ENCODE measurements at places on chromosomes 7 and 10. TPM values are rescaled to one million over a fixed set of nuclear protein-coding genes. Genes with fewer than 3 reads are reported as not detected.

DNA sequence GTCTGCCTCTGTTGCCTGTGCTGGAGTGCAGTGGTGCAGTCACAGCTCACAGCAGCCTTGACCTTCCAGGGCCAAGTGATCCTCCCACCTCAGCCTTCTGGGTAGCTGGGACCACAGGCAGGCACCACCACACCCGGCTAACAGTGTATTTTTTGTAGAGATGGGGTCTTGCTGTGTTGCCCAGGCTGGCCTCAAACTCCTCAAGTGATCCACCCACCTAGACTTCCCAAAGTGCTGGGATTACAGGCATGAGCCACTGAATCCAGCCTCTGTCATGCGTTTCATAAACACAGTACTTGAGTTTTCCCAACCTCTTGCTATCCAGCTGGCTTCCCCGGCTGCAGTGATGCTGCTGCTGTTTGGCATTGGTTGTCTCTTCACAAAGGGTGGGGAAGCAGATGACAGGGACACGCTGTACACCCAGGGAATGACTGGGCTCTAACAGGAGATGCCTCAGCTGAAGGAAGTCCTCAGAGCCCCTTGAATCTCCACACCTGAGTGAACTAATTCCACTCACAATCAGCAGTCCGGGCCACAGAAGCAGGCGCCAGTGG lies 191.5 kb downstream of the DIP2C start:
- H3K27ac ChIP-seq, result no peak overlapping the region
- H3K4me1 ChIP-seq, result no peaks in the 10 kb centered on the region
- peaks cover 24% of the 10 kb centered on the region for H3K27me3 ChIP-seq
- DNase-seq, result no peak

Gene GSTO2
- total RNA-seq, result 0.89 TPM

- H3K36me3 ChIP-seq, result peaks cover 50% of the 10 kb centered on the region
- no peaks in the 10 kb centered on the region for H3K27me3 ChIP-seq
- H3K4me1 ChIP-seq, result no peaks in the 10 kb centered on the region
- H3K4me3 ChIP-seq, result no peak overlapping the region
- H3K27ac ChIP-seq, result no peak overlapping the region
Measured at GRCh38 chr10:35011771-35012191, 78.4 kb downstream of the CUL2 start.

Gene HOXA1
- 0.37 TPM for total RNA-seq

DNA sequence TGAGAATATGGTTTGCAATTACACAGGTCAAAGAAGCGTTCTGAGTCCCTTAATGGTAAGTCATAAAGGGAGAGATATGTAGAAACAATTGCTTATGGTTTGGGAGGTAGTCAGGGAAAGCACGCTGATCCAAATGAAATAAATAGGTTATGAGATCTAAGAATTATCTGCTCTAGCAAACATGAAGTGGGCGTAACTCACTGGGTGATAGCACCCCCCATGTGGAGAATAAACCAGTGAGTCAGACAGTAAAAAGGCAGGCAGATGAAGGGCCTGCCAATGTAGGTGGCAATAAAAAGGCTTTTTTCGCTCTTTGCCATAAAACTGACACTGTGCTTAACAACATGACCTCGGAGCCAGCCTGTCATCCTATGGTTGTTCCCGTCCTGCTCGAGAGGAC lies 306.9 kb downstream of the GLRX3 start:
- H3K4me3 ChIP-seq, result no peak overlapping the region
- no peaks in the 10 kb centered on the region for H3K36me3 ChIP-seq
- H3K4me1 ChIP-seq, result no peaks in the 10 kb centered on the region
- H3K27me3 ChIP-seq, result no peaks in the 10 kb centered on the region
- DNase-seq, result no peak

DNA sequence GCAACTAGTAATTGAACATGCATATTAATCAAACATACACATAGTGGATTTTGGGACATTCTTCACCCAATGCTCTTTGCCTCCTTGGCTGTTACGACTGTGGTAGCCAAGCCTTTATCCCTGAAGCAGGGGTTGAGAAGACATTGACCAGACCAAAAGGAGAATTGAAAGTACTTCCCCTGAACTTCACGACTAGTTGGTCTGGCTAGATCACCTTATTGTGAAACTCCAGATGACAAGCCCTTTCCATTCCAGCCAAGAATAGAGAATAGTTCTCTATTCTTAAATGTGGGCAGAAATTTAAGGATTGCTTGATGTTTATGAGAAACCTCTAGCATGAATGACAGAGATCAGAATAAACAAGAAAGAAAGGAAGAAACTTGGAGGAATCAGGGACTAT lies 97.0 kb downstream of the LRMDA start:
- no peak for DNase-seq
- no peaks in the 10 kb centered on the region for H3K4me1 ChIP-seq
- H3K27me3 ChIP-seq, result no peaks in the 10 kb centered on the region
- H3K36me3 ChIP-seq, result no peaks in the 10 kb centered on the region

- H3K27me3 ChIP-seq, result peaks cover 19% of the 10 kb centered on the region
- DNase-seq, result no peak
- H3K27ac ChIP-seq, result no peak overlapping the region
- no peaks in the 10 kb centered on the region for H3K36me3 ChIP-seq
- no peak overlapping the region for H3K4me3 ChIP-seq
Measured at GRCh38 chr10:110167149-110167548, 40.3 kb upstream of the MXI1 start.

- no peaks in the 10 kb centered on the region for H3K4me1 ChIP-seq
- H3K27ac ChIP-seq, result no peak overlapping the region
- H3K27me3 ChIP-seq, result no peaks in the 10 kb centered on the region
- DNase-seq, result no peak
- no peak overlapping the region for H3K4me3 ChIP-seq
- no peaks in the 10 kb centered on the region for H3K36me3 ChIP-seq
Measured at GRCh38 chr7:80244206-80244916, 109.7 kb downstream of the GNAI1 start.

Gene GLI3
- not detected for total RNA-seq

Gene CLDN4
- total RNA-seq, result not detected

- H3K36me3 ChIP-seq, result no peaks in the 10 kb centered on the region
- no peak overlapping the region for H3K27ac ChIP-seq
- no peak overlapping the region for H3K4me3 ChIP-seq
Measured at GRCh38 chr10:44470784-44471183, 85.9 kb upstream of the CXCL12 start.

Gene PMPCB
- 70.9 TPM for total RNA-seq

- no peak for DNase-seq
- H3K36me3 ChIP-seq, result no peaks in the 10 kb centered on the region
- H3K4me1 ChIP-seq, result no peaks in the 10 kb centered on the region
- no peak within 1 kb of the TSS for H3K4me3 ChIP-seq
- H3K27me3 ChIP-seq, result no peaks in the 10 kb centered on the region
- H3K27ac ChIP-seq, result no peak within 1 kb of the TSS
Measured at GRCh38 chr7:48171202-48171601, at the start of gene ABCA13. Gene ABCA13, plus strand, starts transcription at chr7:48171458. Its CDS starts 26 bp downstream, at chr7:48171484.

DNA sequence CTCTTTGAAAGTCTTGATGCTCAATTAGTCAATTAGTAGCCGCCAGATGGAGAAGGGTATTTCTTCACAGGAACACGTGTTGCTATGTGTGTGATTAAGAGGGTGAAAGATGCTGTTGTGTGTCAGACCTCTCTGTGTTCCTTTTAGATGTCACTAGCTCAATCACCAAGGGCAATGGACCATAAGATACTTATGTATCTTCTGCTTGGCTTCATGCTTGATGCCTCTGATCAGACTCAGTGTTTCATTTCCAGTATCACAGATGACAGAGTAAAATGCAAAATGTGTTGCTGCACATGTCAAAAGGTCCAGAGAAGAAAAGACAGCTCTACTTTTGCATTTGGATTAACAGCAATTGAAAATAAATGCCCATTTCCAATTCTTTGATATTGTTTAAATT lies 865.9 kb downstream of the CNTNAP2 start:
- no peak overlapping the region for H3K27ac ChIP-seq
- no peaks in the 10 kb centered on the region for H3K36me3 ChIP-seq
- no peaks in the 10 kb centered on the region for H3K4me1 ChIP-seq
- no peak for DNase-seq
- H3K4me3 ChIP-seq, result no peak overlapping the region

Gene SLC26A3
- total RNA-seq, result not detected

DNA sequence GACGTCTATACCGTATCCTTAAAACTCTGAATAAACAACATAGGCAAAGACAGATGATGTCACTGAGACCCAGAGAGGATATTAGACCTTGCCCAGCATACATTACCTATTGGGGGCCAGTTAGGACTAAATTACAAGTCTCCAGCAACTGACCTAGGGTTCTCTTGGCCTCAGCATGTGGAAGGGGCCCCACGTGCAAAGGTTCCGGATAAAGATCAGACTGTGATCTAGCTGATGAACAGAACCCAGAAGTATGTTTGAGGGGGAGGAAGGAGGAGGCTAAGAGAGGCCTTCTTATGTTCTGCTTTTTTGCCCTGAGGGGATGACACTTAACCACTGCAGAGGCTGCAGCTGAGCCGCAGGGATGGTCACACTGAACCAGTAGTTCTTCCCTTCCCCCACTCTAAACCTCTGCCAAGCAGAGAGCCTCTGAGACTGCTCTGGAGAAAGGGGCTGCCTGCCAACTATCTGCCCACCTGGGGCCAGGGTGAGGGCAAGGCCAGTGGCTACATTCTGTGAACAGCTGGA lies 24.0 kb upstream of the KMT2C start:
- no peaks in the 10 kb centered on the region for H3K27me3 ChIP-seq
- peak; percentile 66 for DNase-seq

Data from B cell (primary cell).